ENCODE measurements at places on chromosomes 12 and 14.

DNA sequence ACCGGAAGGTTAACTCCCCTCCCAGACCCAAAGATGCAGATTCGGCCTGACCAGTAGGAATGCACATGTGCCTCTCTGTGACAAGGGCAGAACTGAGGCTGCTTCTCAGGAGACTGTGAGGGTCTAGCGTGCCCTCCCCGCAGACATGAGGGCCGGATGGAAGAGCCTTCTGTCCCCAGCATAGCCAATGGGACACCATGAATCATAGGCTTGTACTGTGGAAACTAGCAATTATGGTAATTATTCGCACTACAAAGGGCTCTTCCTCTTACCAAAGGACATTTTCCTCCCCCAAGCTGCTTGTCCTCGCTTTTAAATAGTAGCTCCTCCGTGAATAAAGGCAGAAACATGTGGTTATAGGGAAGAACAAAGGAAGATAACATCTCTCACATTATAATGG lies 6.2 kb downstream of the COA8 start:
- peak; percentile 40 for DNase-seq

DNA sequence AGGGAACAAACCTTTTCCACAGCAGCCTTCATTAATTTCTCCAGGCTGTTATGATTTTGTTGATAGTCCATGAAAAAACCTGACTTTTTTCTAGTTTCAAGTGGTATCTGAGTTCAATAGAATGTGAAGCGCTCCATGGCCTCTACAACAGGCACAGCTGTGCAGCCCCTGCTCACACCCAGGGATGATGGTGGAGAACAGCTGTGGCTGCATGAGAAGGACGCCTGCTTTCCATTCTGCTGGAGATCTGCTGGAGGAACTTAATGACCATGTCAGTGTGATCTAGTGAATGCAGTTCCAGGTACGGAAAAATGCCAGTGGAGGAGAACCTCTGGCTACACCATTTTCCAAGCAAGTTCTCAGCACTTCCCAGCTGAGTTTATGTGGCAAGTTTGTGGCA lies 80.6 kb downstream of the PIWIL1 start:
- no peak for DNase-seq

DNA sequence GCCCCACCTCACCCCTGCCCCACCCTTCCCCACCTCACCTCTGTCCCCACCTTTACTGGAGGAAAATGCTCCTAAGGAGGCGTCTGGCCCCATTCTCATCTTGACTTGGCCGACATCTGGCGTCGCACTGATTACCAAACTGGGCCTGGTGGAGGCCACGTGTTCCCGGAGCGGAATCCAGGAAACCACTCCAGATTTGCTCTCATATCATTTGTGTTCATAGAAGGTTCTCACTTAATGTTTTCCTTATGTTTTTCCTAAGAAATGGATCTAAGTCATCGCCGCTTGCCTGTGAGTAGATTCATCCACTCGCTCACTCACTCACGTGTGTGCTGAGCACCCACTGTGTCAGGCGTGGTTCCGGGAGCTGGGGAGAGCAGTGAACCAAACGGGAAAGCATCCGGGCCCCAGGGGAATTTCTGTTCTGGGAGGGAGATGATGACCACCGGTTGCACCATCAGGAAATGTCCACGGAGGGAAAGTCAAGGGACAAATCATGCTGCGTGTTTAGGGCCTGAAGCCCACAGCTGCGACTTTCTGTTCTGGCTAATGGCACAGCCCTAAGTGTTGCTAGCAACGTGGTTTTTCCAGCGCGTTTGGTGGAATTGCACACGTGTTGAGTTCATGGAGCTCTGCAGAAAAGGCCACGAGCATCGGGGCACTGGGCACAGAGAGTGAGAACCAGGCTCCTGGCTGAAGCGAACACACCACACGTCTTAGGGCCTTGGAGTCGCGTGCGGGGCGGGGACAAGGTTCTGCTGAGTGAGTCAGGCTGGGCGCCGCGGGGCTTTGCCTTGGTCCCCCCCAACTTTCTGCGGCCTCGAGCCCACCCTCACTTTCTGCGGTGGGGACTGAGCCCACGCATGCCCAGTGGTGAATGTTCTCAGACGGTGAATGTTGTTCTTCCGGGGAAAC lies 57.7 kb downstream of the ADGRD1 start:
- no peak for DNase-seq

DNA sequence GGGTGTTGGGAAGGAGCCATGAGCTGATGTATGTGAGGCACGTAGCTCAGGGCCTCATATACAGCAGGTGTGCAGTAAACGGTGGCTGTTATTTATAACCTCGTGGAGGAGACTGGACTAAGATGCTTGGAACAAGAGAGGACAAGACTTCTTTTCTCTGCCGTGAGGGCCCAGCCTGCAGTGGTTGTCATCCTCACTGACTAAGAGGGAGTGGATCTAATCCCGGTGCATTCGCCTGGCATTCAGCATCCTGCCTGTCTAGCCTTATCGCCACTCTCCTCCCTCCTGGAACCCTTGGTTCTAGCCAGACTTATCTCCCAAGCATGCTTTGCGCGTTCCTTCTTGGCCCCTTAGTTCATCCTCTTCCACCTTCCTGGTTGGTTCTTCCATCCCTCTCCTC lies 3.9 kb downstream of the TSPAN9 start:
- DNase-seq = no peak

DNA sequence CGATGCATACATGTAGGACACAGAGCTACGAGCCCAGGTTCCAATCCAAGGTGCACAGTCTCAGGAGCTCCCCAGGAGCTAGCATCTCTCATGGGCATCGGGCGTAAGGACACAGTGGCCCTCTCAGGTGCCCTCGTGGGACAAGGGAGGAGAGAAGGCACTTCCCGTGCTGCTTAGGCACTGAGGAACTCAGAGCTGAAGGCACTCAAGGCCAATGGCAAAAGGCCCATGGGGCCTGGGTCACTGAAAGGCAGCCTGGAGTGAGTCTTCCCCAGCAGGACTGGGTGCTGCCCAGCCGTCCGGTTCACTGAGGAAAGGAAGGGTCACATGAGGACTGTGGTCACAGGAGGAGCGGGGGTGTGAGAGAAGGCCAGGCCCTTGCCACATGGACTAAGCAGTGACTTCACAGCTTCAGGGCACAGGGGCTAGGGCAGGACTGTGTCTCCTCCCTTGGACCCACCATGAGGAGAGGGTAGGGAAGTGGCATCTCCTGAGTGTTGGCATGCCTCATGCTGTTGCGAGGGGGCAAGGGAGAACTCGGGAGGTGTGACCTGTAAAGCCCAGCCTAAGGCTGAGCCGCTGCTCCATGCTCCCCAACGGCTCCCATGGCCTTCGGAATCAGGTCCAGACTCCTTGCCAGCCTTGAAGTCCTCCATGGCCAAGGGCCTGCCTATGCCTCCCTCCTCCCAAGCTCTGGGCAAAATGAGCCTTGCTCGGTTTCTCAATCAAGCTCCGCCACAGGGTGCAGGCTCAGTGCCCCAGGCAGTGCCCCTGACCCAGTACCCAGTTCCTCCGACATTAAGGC lies 51.8 kb downstream of the CHGA start:
- DNase-seq = no peak

DNA sequence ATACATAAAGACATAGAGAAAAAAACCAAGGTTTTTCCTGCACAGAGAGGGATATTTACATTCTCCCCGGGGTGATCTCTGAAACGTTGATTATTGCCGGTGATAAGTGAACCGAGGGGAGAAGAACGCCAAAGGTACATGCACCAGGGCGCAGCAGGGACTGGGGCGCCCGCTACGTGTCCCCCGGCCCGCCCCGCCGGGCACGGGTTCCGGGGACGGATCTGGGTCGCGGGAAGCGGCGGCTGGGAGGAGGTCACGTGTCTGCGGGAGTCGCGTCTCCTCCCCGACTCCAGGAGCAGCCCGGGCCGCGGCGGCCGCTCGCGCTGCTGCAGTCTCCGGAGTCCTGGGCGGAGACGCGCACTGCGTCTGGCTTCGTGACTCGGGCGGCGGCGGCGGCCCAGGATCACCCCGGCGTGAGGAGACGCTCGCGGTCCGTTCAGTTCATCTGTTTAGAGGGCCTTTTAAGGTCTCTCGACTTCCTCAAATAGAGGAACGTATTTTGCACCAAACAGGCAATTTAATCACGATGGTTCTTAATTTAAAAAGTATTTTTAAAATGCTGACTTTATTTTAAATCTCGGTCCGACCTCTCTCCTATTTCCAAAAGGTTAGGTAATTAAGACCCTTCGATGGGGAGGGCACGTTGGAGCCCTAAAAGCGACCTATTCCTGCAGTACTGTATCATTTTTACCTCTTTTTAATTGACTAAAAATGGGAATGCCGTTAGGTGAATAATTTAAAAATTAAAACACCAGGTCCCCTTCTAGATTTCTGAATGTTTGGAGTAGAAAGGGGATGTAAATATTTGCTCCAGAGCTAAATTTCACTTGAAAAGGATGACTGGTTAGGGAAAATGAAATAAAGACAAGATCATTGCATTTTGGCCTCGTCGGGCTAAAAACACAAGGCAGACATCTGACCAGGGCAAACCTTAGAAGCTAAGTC lies 1.8 kb upstream of the BHLHE41 start:
- DNase-seq = peak; percentile 85

DNA sequence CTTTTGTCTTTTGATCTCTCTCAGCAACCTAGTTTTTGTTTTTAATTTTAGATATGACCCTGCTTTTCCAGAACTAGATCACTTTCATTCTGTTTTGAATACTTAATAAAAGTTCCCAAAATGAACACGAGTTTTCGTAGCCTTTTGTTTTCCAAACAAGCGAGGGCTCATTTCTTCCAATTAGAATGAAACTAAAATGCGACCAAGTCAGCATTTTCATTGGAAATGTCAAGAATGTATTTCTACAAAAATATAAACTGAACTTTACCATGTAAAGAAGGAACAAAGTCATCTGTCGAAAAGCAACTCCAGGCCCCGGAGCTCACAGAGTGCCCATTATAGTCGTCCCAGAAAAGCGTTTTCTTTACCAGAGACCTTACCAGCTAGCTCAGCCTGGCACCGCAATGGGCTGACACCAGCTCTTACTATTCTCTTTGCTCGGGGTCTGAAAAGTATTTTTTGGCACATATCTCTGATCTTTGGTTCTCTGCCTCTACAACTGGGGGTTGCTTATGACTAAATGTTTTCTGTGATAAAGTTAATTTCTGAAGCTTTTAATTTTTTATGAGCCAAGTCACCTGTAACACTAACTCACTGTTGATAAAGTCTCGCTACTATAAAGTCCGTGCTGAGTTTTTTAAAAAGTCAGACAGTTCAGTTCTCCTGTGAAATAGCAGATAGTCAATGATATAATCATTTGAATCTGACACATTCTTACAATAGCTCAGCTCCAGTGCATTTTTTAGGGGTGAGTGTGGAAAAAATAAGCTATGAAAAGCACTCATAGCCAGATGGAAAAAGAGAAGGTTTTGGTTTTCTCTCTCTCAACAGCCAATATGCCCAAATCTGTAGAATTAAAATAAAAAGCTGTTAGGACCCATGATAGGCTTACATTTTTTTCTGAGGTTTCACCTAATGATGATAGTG lies 43.4 kb downstream of the SAMD4A start:
- DNase-seq = no peak

- DNase-seq = no peak
Observed at GRCh38 chr12:4572680-4573079, 10.7 kb downstream of the DYRK4 start.

DNA sequence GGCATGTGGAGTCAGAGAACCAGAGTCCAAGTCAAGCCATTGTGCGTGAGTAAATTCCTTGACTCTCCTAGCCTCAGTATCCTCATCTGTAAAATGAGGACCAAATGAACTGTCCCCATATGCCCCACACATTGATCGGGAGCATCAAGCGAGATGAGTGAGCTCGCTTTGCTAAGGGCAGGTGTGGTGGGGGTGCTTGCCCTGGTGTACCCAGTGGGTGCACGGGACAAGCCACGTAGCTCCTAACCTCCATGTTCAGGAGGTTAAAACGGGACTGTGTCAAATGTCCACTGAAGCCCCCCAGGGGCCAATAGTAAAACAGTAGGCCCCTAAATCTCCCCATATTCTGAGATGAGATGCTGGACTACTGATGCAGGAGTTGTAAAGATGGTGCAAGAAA lies 60.9 kb downstream of the SERPINA3 start:
- no peak for DNase-seq

- DNase-seq = no peak
Observed at GRCh38 chr14:83289390-83289789, 1755.7 kb upstream of the SEL1L start.

DNA sequence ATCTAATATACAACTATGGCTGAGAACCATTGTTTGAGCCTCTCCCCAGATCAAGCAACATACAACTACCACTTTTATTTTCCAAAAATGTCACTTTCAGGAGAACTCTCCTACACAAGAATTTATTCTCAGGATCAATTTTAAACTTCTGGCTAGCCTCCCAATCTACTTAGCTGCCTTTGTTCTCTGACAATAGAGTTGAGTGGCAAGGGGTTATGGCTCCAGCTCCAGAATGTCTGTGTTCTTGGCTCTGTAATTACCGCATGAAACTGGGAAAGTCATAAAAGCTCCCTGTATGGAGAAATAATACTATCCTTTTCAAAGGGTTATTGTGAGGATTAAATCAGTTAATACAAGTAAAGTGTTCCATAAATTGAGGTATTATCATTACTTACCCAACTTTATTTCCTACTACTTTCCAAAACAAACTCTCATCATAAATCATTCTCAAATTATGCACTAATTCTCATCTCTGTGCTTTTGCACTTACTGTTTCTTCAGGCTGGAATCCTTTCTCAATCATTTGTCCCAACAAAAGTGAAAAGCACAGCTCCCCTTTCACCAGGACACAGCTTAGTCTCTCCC lies 121.9 kb downstream of the GARIN6 start:
- no peak for DNase-seq

DNA sequence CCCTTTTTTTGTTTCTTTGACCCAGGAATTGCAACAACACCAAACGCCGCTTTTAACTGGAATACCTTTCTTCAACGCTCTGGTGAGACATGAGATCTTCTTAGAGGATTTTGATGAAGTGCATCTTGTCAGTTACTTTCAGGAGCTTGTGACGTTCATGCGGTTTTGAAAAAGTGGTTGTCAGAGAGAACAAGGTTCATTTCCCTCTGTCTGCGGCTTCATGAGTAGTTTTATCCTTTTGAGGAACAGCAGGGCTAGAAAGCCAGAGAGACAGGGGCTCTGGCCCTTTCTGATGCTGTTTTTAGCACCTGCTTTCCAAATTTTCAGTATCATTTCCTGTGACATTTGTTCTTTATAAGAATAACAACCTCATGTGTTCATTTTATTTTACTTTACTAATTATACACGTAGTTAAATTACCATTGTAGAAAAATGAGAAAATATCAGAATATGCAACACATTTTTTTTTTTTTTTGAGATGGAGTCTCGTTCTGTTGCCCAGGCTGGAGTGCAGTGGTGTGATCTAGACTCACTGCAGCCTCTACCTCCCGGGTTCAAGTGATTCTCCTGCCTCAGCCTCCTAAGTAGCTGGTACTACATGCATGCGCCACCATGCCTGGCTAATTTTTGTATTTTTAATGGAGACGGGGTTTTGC lies 61.8 kb downstream of the GLT1D1 start:
- DNase-seq = peak; percentile 32

All from KBM-7 (cell line).